ENCODE measurements at places on chromosomes 3 and 15. TPM values are rescaled to one million over a fixed set of nuclear protein-coding genes. Genes with fewer than 3 reads are reported as not detected.

Gene CASR
- total RNA-seq, result 24.4 TPM

Gene ARGFX
- total RNA-seq, result not detected

Gene VGLL3
- total RNA-seq, result 7.5 TPM

Gene STAB1
- total RNA-seq, result 95.8 TPM

Gene GPR62
- 0.06 TPM for total RNA-seq

Gene NSMCE3
- 10.1 TPM for total RNA-seq

Gene SLCO2A1
- 17.1 TPM for total RNA-seq

Gene ZIC1
- 1.9 TPM for total RNA-seq

Gene NEK11
- total RNA-seq, result 15.2 TPM

Gene RPL39L
- total RNA-seq, result 27.0 TPM

Gene TMC3
- not detected for total RNA-seq

Gene ESYT3
- 3.4 TPM for total RNA-seq

Gene PFKFB4
- total RNA-seq, result 8.2 TPM

Gene DZIP1L
- total RNA-seq, result 53.6 TPM

Gene ARHGAP31
- total RNA-seq, result 16.4 TPM

Gene FEZF2
- total RNA-seq, result not detected

Gene DAZL
- not detected for total RNA-seq

Gene DGKG
- 2.3 TPM for total RNA-seq

Gene CCK
- 0.82 TPM for total RNA-seq

Gene PEX5L
- total RNA-seq, result 0.76 TPM

Gene C3orf20
- 0.18 TPM for total RNA-seq
